Breast epithelium (tissue), 4 donors: ENCODE measurements at places on chromosomes 6 and 20. TPM values are rescaled to one million over a fixed set of nuclear protein-coding genes. Genes with fewer than 3 reads are reported as not detected.

COL10A1 gene
- total RNA-seq, result not detected

GRCh38 chr6:27672113-27672799 lies 199.4 kb upstream of the ZNF184 start:
- no peak for DNase-seq

DNA sequence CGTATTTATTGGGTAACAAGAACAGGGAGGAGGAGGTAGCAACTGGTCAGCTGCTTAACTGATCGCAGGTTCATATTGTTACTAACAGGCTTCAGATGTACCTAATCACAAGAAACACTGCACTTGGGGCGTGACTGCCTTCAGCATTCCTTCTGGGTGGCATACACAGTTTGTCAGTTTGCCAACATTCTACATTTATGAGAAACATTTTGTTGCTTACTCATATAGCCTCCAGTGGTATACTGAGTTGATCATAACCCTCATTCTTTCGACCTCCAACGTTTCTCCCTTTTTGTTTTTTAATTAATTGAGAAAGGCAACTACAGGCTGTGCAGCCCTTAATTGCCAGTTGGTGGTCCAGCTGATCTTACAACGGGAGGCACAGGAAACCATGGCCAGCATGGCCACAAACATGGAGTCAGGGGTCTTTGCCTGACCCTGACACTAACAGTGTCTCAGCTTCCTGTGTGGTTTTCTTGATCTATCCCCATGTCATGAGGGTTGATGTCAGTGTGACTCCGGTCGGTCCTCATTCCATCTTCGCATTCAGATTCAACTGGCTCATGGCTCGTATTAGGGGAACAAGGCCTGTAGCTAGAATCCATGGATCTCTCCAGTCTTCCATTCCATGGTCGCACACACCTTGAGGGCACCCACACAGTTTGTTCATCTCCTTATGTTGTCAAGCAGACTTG lies 9.4 kb downstream of the EPB41L2 start:
- no peak for DNase-seq

DNA sequence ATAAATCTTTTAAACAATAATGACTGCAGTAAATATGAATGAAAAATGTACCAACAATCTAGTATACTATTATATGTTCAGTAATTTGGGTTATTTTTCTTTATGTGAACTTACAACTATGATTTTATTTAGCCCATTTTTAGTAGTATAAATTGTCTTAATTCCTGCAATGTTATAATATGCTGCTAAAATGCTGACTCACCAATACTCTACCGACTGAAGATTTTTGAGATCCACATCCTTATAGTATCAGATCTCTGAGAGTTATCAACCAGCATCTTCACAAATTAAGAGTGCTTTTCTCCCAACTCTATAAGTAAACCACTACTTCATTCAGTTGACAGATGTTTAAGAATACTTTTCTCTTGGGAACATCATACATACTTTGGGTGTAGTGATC lies 16.6 kb downstream of the CDC40 start:
- no peak for DNase-seq

DNA sequence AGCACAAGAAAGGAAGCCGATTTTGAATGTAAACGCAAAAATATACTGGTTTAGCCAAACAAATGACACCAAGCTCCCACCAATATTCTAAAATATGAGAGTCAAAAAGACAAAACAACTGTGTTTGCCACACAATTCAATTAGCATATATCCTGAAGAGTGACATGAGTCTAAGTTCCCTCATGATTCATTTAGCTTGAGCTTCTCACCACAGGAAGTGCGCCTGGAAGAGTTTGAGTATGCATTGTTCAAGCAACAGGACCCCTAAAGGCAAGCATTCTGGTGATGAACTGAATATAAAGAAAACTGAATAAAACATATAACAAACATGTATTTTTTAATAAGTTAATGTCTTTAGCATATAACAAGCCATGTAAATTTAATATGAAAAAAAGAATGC lies 115.2 kb upstream of the RUNX2 start:
- DNase-seq, result no peak
